ENCODE measurements at places on chromosomes 4 and X. TPM values are rescaled to one million over a fixed set of nuclear protein-coding genes. Genes with fewer than 3 reads are reported as not detected.

DNA sequence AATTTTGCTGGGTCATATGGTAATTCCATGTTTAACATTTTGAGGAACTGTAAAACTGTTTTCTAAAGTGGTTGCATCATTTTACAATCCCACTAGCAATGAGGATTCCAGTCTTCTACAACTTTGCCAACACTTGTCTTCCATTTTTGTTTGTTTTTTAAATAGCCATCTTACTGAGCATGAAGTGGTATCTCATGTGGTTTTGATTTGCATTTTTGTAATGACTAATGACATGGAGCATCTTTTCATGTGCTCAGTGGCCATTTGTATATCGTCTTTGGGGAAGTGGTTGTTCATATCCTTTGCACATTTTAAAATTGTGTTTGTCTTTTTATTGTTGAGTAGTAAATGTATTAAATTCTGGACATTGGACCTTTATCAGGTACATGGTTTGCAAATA, 94.7 kb downstream of the TMEM131L start:
- DNase-seq, result peak; percentile 36

DNA sequence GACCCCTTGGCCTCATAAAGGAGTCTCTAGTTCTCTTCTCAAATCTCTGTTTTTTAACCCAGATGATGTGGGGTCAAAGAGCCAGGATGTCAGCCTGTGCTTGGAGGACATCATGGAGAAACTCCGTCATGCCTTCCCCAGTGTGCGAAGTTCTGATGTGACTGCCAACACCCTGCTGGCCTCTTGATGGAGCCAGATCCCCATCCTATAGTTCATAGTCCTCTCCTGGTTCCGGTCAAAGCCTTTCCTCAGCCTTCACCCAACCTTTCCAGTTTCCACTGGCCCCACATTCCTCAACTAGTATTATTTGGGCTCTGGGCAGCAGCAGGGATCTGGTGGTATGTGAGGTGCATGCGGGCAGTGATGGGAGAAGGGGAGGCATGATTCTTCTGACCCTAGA, 30.7 kb downstream of the TAF7L start:
- peak; percentile 14 for DNase-seq

GRCh38 chr4:57774171-57774570, 664.0 kb upstream of the IGFBP7 start:
- no peak for DNase-seq

DNA sequence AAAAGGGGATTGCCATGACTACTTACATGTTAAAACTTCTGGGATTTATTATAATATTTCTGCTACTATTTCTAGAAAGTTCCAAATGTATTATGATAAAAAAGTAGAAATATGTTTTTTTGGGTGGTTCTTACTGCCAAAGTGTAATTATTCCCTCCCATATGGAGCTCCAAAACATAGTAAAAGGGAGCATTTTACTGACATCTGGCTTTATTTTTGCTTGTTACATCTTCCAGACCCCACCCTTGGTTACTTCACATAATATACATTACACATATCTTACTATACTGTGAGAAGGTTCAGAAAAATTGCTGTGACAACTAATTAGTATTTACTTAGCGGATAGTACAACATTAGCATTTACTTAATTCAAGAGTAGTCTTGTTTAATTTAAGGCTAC, 205.1 kb upstream of the TLL1 start:
- DNase-seq, result no peak

DNA sequence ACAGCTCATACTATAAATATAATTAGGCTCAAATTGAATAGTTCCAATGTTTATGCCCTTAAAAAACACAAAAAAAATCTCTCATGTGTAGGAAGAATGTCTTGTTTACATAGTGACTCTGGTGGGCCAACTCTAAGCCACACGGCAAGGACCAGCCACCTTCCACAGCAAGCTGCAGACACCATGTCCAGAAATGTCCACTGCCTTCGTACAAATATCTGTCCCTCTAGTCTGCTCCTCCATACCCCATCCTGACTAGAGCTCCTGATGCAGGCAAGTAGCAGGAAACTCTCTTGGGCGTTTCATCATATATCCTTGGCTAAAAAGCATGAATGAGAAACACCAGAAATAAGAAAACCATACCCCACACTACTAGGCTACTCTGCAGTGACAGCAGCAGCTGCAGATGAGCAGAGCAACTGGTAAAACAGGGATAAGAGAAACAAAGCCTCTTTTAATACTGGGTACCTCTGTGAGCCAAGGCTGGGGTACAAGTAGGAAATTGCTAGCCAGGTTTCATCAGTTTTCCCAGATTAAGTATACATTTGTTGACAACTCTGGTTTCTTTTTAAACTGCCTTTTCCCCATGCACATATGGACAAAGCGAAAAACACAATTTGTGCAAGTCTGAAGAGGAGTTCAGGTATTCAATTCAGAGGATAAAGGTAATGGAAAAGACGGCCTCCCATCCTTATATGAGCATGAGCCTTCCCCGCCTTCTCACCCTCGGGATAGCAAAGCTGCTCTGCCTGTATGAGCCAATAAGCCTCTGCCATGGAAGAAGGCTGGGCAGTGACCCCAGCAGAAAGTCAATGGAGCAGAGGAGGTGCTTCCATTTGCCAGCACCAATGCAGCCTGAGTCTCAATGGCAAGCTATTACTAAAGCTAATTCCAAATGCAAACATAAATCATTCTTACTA, 245.4 kb downstream of the DCLK2 start:
- DNase-seq, result no peak

GRCh38 chr4:169397762-169398161, 127.0 kb upstream of the SH3RF1 start:
- DNase-seq, result peak; percentile 46

DNA sequence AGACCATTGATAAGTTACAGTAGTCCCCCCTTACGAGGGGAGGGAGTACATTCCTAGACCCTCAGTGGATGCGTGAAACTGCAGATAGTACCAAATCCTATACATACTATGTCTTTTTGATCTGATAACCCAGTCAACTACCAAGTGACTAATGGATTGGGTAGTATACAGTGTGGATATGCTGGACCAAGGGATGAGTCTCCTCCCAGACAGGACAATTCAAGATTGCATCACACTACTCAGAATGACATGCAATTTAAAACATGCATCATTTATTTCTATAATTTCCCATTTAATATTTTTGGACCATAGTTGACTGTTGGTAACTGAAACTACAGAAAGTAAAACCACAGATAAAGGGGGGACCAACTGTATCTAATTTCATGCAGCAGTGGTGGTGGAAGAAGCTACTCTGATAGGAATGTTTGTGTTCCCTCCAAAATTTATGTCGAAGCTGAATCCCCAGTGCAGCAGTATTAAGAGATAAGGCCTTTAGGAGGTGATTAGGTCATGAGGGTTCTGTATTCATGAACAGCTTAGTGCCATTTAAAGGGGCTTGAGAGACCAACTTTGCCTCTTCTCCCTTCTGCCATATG, 11.9 kb downstream of the HADH start:
- DNase-seq, result no peak

- DNase-seq, result no peak
Measured at GRCh38 chr4:101967697-101968346, 177.3 kb downstream of the BANK1 start.

- DNase-seq, result no peak
Measured at GRCh38 chr4:17962171-17962570, 59.4 kb downstream of the LCORL start.

- peak; percentile 15 for DNase-seq
Measured at GRCh38 chrX:19799319-19800182, 87.8 kb downstream of the SH3KBP1 start.

DNA sequence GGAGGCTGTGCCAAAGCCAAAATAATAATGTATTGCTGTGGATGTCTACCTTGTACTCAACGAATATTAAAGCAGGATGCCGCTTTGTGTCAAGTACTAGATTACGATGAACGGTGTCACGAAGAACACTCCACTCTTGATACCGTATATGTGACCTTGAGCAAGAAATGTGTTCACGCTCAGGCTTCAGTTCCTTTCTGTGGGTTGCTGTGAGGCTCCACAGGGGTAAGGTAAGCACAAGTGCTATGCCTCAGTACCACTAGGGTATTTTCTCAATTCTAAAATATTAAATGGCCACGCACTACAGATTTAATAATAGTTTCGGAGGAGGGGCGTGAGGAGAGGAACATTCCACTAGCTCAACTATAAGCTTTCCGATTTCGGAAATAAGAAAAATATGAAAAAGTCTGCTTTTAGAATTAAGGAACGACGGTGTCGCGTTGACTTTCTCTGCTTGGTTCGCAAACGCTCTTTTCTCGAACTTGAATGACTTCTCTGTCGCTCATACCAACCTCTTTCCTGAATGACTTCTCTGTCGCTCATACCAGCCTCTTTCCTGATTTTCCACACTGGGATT, 607 bp upstream of the SCOC start:
- DNase-seq, result peak; percentile 8

- DNase-seq, result no peak
Measured at GRCh38 chrX:41259516-41259915, 74.4 kb upstream of the DDX3X start.

GRCh38 chrX:154908821-154909220, 22.7 kb downstream of the F8A1 start:
- no peak for DNase-seq

DNA sequence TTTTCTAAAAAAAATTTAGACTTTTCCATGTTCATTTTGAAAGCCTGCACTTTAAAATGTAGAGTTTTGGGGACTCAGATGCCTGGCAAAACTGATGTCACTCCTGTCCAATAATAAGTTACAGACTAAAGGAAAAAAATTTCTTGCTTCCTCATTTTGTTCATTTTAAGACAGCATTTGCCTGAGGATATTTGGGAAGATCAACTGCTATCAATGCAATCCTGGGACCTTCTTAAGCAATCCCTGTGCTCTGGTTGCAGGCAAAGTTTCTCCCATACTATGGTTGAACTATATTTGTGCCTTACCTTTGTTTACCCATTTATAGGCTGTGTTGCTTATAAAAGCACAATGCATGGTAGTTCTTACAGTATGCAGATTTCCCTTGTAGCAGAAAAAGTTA, 280.4 kb downstream of the CFAP47 start:
- no peak for DNase-seq

DNA sequence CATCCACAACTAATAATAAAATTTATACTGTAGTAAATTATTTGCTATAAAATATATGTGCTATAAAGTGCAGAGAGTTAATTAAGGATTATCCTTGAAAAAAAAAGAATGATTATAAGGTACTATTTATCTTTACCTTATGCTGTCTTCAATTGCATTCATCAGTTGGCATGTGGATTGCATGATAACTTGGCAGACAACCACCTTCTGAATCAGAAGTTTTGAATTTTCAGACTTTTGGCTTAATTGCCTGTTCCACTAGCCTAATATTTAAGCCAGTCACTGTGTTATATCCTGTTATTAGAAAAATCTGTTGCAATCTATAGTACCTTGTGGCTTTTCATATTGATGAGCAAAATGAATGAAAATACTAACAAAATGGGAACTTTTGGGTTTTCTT, 1040.3 kb upstream of the PCDH10 start:
- DNase-seq, result no peak

MAPK10 gene
- 12.1 TPM for total RNA-seq

GPAT3 gene
- 15.1 TPM for total RNA-seq

KLF8 gene
- total RNA-seq, result 3.0 TPM

SLC34A2 gene
- total RNA-seq, result not detected

PGM2 gene
- 25.9 TPM for total RNA-seq

TAF1 gene
- 27.1 TPM for total RNA-seq

STAP1 gene
- total RNA-seq, result not detected

RASL11B gene
- 1.3 TPM for total RNA-seq

XPNPEP2 gene
- not detected for total RNA-seq

GC gene
- not detected for total RNA-seq

WDFY3 gene
- total RNA-seq, result 98.0 TPM

GAGE1 gene
- not detected for total RNA-seq

FANCB gene
- total RNA-seq, result 17.3 TPM

NUP62CL gene
- total RNA-seq, result under 0.01 TPM

USP17L10 gene
- total RNA-seq, result not detected

ADAM29 gene
- not detected for total RNA-seq

PABPC4L gene
- 12.2 TPM for total RNA-seq

PLAC1 gene
- 0.43 TPM for total RNA-seq

RIPPLY1 gene
- not detected for total RNA-seq

TMPRSS11D gene
- total RNA-seq, result not detected

SPANXN3 gene
- total RNA-seq, result not detected
